Tibial nerve (tissue), 4 donors: ENCODE measurements at places on chromosomes 7 and 10.

GRCh38 chr10:74799721-74800221 is 26.6 kb upstream of the KAT6B start:
- no peaks in the 10 kb centered on the region for H3K27me3 ChIP-seq
- H3K36me3 ChIP-seq = no peaks in the 10 kb centered on the region
- no peaks in the 10 kb centered on the region for H3K4me1 ChIP-seq
- H3K4me3 ChIP-seq = no peak overlapping the region
- DNase-seq = no peak
- H3K27ac ChIP-seq = no peak overlapping the region

- H3K36me3 ChIP-seq = no peaks in the 10 kb centered on the region
- H3K4me3 ChIP-seq = no peak within 1 kb of the TSS
- no peaks in the 10 kb centered on the region for H3K4me1 ChIP-seq
- no peak for DNase-seq
Observed at GRCh38 chr7:113918946-113919345, at the start of gene PPP1R3A. Gene PPP1R3A (minus strand): TSS chr7:113919009. CDS start chr7:113918996, 13 bp downstream.

- no peaks in the 10 kb centered on the region for H3K36me3 ChIP-seq
- H3K4me3 ChIP-seq = no peak overlapping the region
- H3K27me3 ChIP-seq = no peaks in the 10 kb centered on the region
- no peaks in the 10 kb centered on the region for H3K4me1 ChIP-seq
- DNase-seq = no peak
Observed at GRCh38 chr7:119931230-119931824, 341.6 kb upstream of the KCND2 start.

GRCh38 chr7:128168667-128169210 is 72.3 kb upstream of the LEP start:
- no peak for DNase-seq
- no peak overlapping the region for H3K27ac ChIP-seq
- H3K36me3 ChIP-seq = no peaks in the 10 kb centered on the region
- H3K4me3 ChIP-seq = no peak overlapping the region
- peaks cover 69% of the 10 kb centered on the region for H3K27me3 ChIP-seq

GRCh38 chr10:78407009-78407711 is 373.5 kb downstream of the RPS24 start:
- no peaks in the 10 kb centered on the region for H3K27me3 ChIP-seq
- peak overlapping the region; percentile 14 for H3K4me3 ChIP-seq
- DNase-seq = peak; percentile 51
- H3K4me1 ChIP-seq = peaks cover 31% of the 10 kb centered on the region
- H3K27ac ChIP-seq = no peak overlapping the region

DNA sequence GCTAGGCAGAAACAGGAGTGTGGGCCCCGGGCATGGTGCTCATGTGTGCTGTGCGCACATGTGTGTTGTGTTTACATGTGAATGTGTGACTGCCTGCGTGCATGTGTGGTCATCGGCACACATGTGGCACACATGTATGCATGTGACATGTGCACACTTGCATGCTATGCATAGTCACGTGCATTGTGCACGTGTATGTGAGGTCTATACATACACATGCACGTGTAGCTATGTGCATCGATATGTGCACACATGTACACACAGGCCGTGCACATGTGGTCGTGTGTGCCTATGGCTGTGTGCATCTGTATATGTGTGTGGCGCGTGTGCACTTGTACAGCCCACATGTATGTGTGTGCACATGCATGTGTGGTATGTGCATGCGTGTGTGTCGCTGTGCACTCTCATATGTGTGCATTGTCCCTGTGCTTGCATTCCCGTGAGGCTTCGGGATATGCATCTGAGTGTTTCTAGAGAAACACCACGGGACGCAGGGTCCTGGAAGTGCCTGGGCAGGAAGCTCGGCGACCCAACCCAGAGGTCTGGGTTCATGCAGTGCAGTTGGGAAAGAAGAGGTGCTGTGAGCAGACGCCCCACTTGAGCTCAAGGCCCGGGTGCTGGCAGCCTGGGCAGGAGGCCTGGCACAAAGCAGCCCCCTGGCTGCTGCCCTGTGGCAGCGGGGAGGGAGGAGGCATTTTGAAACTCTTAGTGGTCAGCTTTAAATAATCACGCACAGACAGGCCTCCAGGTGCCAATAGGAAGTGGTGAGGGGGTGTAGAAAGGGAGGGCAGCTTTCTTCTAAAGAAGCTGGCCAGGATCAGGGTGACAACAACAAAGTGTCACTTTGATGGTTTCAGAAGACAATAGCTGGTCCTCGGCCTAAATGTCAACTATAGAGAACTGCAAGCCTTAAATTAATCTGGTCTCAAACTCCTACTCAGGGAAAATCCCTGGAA is 410.0 kb upstream of the MGMT start:
- H3K27me3 ChIP-seq = no peaks in the 10 kb centered on the region
- no peaks in the 10 kb centered on the region for H3K36me3 ChIP-seq
- H3K4me3 ChIP-seq = no peak overlapping the region
- no peak for DNase-seq
- H3K4me1 ChIP-seq = no peaks in the 10 kb centered on the region

GRCh38 chr10:23202779-23203178 is 10.7 kb downstream of the PTF1A start:
- H3K36me3 ChIP-seq = no peaks in the 10 kb centered on the region
- no peak overlapping the region for H3K27ac ChIP-seq
- H3K4me3 ChIP-seq = no peak overlapping the region
- DNase-seq = no peak

DNA sequence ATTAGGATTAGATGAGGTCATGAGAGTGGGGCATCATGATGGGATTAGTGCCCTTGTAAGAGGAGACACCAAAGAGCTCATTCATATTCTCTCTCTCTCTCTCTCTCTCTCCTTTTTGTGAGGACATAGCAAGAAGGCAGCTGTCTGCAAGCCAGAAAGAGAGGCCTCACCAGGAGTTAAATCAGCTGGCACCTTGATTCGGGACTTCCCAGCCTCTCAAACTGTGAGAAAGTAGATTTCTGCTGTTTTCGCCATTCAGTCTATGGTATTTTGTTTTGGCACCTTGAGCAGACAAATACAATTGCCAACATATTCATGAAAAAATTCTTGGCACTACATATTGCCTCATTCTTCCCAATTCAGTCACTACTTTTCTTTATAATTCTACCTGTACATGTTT is 20.6 kb upstream of the ATAD1 start:
- H3K27ac ChIP-seq = no peak overlapping the region
- no peaks in the 10 kb centered on the region for H3K36me3 ChIP-seq
- H3K4me1 ChIP-seq = no peaks in the 10 kb centered on the region
- no peaks in the 10 kb centered on the region for H3K27me3 ChIP-seq

GRCh38 chr10:129769381-129770116 is 194.5 kb downstream of the EBF3 start:
- H3K4me1 ChIP-seq = no peaks in the 10 kb centered on the region
- peaks cover 78% of the 10 kb centered on the region for H3K36me3 ChIP-seq
- no peak overlapping the region for H3K4me3 ChIP-seq
- H3K27me3 ChIP-seq = no peaks in the 10 kb centered on the region
- DNase-seq = no peak

DNA sequence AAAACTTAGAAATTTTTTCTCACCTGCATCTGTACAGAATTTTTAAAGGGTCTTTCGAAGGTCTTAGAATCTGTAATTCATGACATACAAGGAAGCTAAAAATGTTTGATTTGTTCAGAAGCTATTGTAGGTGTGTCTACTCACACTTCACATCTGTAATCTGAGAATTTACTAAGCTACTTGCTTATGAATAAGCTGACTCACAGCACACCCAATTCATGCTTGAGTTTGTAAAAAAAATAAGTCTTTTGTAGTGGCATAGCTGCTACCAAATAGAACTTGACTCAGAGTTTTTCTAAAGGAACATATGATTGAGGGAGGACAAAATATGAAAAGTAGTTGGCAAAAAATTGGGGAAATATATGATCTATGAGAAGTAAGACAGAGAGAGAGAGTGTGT is 12.7 kb upstream of the AGR2 start:
- no peak for DNase-seq
- no peak overlapping the region for H3K27ac ChIP-seq
- H3K27me3 ChIP-seq = no peaks in the 10 kb centered on the region
- H3K4me3 ChIP-seq = no peak overlapping the region

GRCh38 chr10:114370966-114371365 is 33.3 kb downstream of the AFAP1L2 start:
- peaks cover 37% of the 10 kb centered on the region for H3K4me1 ChIP-seq
- no peak for DNase-seq
- H3K36me3 ChIP-seq = no peaks in the 10 kb centered on the region
- no peaks in the 10 kb centered on the region for H3K27me3 ChIP-seq
- no peak overlapping the region for H3K4me3 ChIP-seq

GRCh38 chr10:100374200-100374655 is 27.2 kb downstream of the SCD start:
- DNase-seq = no peak
- no peaks in the 10 kb centered on the region for H3K27me3 ChIP-seq
- peaks cover 33% of the 10 kb centered on the region for H3K4me1 ChIP-seq
- H3K4me3 ChIP-seq = peak overlapping the region; percentile 73

DNA sequence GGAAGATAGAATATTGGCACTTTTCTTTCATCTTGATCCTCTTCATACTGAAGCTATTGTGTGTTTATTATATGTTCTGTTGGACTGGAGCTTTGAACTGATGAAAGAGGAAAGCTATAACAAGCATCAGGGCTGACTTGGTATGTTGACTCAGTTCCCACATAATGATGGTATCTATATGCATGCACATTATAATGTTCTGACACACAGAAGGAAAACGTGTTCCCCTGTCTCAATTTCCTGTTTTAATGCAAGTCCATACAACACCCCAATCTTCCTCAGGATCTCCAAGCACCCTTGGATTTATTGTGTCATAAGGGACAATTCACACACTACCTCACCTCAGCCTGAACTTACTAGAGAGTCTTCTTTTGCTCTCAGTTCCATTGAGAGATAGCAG is 8.3 kb upstream of the WASL start:
- no peaks in the 10 kb centered on the region for H3K36me3 ChIP-seq
- DNase-seq = no peak
- no peaks in the 10 kb centered on the region for H3K27me3 ChIP-seq
- no peak overlapping the region for H3K4me3 ChIP-seq
- no peaks in the 10 kb centered on the region for H3K4me1 ChIP-seq

DNA sequence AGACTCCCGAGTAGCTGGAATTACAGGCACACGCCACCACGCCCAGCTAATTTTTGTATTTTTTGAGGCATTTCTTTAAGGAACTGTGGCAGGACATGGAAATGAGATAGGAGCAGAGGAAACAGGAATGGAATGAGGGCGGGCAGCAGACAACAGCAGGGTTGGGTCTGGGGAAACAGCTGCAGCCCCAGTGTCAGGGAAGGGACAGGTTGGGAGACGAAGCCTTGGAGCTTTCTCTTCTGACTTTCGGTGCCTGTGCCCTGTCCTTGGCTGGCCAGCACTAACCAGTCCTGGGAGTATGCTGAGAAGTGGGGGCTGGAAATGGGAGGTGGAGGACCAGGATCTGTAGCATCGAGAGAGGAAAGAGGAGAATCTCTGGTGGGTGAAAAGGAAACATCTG is 47.4 kb downstream of the ATOH7 start:
- H3K4me1 ChIP-seq = no peaks in the 10 kb centered on the region
- H3K4me3 ChIP-seq = no peak overlapping the region
- no peak overlapping the region for H3K27ac ChIP-seq
- no peaks in the 10 kb centered on the region for H3K27me3 ChIP-seq

DNA sequence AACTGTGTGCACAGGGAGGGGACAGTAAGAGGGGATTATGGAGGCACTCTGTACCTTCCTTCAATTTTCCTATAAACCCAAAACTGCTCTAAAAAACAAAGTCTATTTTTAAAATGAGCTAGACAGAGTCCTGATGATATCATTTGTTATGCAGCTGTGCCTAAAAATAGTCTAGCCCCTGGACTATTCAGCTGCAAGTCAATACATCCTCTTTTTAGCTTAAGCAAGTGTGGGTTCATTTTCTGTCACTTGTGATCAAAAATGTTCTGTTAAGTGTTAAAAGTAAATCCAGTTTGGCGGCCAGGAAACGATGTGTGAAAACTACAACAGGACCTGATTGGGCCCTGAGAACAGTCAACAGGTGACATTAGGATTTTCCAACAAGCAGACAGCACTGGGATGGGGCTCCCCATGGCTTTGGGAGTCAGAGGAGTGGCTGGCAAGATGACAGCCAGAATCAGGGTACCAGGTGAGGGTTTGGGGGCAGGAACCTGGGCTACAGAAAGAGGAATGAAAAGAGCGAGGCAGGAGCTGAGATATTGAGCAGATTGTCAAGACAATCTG is 33.9 kb downstream of the FAM107B start:
- H3K27ac ChIP-seq = peak overlapping the region; percentile 69
- H3K4me3 ChIP-seq = no peak overlapping the region
- no peaks in the 10 kb centered on the region for H3K36me3 ChIP-seq
- peaks cover 31% of the 10 kb centered on the region for H3K4me1 ChIP-seq

GRCh38 chr10:96960872-96961271 is 128.8 kb downstream of the LCOR start:
- H3K4me1 ChIP-seq = peaks cover 4% of the 10 kb centered on the region
- no peak for DNase-seq
- no peak overlapping the region for H3K27ac ChIP-seq
